Aorta (tissue), 5 donors: ENCODE measurements at places on chromosomes 1 and 21. TPM values are rescaled to one million over a fixed set of nuclear protein-coding genes. Genes with fewer than 3 reads are reported as not detected.

PTPN7 gene
- polyA plus RNA-seq: 0.33 TPM

CD5L gene
- not detected for polyA plus RNA-seq

SPRR2G gene
- not detected for polyA plus RNA-seq

TRNP1 gene
- polyA plus RNA-seq: 15.2 TPM

IL10 gene
- polyA plus RNA-seq: 3.0 TPM

CR1L gene
- not detected for polyA plus RNA-seq

SUCO gene
- 7.4 TPM for polyA plus RNA-seq

CRNN gene
- polyA plus RNA-seq: 3.0 TPM

SH3BGRL3 gene
- 232 TPM for polyA plus RNA-seq

CTSE gene
- polyA plus RNA-seq: 18.9 TPM

FTCD gene
- polyA plus RNA-seq: 0.50 TPM

TMEM125 gene
- polyA plus RNA-seq: not detected

GPA33 gene
- polyA plus RNA-seq: 0.20 TPM

LRRN2 gene
- not detected for polyA plus RNA-seq

TCEA3 gene
- 37.3 TPM for polyA plus RNA-seq

GPR61 gene
- polyA plus RNA-seq: not detected

MX1 gene
- 16.9 TPM for polyA plus RNA-seq

UMODL1 gene
- not detected for polyA plus RNA-seq
